Right ventricle myocardium inferior (tissue), 1 donor: ENCODE measurements at places on chromosomes 3 and 15. TPM values are rescaled to one million over a fixed set of nuclear protein-coding genes. Genes with fewer than 3 reads are reported as not detected.

MGA gene
- 30.2 TPM for total RNA-seq

ZNF660 gene
- 0.49 TPM for total RNA-seq

VGLL3 gene
- total RNA-seq, result 4.5 TPM

CPB1 gene
- not detected for total RNA-seq

TRIP4 gene
- 13.1 TPM for total RNA-seq

CYP8B1 gene
- not detected for total RNA-seq

FAM227B gene
- total RNA-seq, result 19.8 TPM

FGF7 gene
- 44.6 TPM for total RNA-seq

CMTM8 gene
- total RNA-seq, result 6.3 TPM

STRA6 gene
- total RNA-seq, result not detected

CASR gene
- not detected for total RNA-seq

ZNF621 gene
- total RNA-seq, result 10.5 TPM

GOLGA8S gene
- 0.30 TPM for total RNA-seq
